ENCODE measurements at places on chromosomes 6 and 20.

DNA sequence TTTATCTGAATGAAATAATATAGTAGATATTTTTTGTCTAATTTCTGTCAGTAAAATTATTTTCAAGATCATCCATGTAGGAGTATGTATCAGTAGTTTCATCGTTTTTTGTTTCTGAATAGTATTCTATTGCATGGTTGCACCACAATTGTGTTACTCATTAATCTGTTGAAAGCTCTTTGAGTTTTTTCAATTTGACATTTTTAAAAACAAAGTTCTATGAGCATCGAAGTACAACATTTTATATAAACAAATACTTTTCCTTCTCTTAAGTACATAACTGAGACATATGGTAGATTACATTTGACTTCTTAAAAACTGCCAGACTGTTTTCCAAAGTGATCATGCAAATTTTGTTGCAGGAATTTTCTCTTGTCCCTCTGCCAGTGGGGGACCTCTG is 1113.1 kb upstream of the CITED2 start:
- DNase-seq: no peak

GRCh38 chr6:110542311-110543024 is 66.1 kb upstream of the SLC22A16 start:
- no peak for DNase-seq

- DNase-seq: no peak
These were observed 216.4 kb downstream of the ANKRD60 start for GRCh38 chr20:58011947-58012610.

DNA sequence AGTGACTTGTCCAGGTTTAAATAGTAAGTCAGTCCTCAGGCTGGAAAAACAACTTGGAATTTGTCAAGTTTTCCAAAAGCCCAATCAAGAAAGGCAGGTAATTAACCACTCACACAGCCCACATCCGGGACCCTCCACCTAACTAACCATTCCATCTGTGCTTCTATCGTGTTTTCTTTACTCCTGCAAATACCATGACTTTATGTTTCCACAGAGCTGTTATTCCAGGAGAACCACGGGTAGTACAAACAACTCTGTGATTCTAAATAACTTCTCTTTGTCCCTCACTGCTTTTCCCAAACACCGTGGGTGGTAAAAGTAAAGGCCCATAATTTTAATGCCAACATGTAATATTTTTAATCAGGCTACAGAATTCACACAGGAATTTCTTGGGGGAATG is 49.6 kb upstream of the NT5E start:
- no peak for DNase-seq

DNA sequence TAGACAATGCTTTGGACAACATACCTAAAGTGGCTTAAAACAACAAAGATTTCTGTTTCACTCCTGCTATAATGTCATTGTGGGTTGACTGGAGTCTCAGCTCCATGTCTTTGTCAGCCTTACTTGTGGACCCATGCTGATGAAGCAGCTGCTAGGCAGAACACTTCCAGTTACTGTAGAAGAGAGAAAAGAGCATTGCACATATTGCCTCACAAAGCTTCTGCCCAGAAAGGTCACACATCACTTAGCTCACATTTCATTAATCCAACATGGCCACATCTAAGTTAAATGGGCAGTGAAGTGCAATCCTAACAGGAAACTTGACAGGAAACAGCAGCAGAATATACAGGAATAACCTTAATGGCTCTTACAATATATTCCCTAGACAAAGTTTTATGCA is 480.5 kb upstream of the HTR1E start:
- no peak for DNase-seq
